ENCODE measurements at places on chromosomes 16 and 17.

DNA sequence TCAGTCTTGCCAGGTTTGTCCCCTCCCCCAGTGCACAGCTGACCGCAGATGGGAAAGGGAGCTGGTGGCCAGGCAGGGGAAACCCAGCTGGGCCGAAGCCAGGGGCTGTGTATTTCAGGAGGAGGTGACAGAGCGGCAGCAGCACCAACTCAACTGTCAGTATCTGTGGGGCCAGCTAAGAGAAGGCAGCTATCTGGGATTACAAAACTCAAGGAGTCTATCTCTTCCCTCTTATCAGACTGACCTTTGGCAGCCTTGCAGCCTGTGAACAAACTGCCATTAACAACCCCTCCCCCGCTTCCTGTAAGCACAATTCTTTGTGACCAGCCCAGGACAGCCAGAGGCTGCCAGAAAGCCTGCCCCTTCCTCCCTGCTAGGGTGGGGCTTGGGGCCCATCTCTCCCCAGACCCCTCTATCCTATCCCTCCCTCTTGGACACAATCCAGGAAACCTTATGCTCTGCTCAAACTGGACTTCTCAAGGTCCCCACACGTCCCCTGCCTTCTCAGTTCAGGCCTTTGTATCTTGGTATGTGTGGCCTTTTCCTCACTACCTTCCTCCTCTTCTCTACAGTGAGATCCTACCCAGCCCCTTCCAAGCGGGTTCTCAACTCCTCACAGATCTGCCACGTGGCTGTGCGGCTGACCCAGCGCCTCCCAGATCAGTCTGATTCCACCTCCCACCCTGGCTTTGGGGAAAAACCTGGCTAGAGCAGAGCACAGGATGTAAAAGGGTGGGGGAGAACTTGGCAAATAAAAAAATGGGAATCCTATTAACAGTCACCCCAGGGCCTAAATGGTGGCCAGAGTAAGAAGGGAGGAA, 10.5 kb downstream of the ST3GAL2 start:
- DNase-seq, result no peak

- no peak for DNase-seq
These were observed 32.6 kb upstream of the SHISA9 start for GRCh38 chr16:12868788-12869187.

DNA sequence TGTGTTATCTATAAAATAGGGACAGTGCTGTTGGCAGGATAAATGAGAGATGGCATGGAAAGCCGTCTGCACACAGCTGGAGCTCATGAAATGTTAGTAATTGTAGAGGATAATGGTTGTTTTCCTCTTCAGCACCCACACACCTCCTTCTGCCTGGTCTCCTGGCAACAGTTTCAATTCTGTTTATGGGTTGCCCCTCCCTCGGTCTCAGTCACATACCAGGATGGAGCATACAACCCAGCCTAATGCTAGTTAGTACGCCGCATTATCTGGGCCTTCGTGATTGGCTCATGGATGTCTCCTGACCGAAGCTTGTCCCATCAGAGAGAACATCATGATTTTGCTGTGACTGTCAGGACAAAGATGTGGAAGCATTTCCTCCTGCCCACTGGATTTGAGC, 126.2 kb upstream of the WSCD1 start:
- no peak for DNase-seq

- DNase-seq, result no peak
These were observed 200.3 kb downstream of the CYLD start for GRCh38 chr16:50942143-50942542.

DNA sequence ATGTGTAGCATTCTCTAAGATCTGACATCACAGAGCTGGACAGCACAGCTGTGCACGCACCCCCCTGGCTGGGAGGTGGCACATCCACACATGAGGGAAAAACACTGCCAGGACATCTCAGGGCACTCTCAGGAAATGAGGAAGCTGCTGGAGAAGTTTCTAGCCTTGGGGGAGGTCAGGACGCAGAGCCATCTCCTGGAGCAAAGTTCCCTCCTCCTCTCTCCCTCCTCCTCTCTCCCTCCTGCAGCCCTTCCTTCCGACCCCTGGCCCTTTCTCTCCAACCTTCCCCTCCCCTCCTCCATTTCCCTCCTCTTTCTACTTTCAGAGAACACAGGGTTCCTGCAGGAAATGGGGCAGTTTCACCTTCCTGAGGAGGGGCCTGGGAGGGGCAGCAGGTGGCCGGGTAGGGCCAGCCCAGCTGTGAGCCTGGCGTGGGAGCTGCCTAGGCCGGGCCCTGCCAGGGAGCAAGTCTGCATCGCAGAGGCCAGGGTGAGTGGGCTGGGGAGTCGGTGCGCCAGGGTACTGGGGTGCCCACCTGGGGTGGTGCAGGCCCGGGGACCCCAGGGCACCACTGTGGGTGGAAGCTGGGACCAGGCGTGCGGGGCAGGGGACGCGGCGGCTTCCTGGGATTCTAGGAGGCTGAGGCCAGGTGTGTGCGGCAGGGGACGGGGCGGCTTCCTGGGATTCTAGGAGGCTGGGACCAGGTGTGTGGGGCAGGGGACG, at the start of gene DPEP1:
TSS of gene DPEP1 (plus strand) at position 412 of the 723 bp plus-strand sequence. CDS start 16,769 bp downstream, outside the sequence.
- no peak for DNase-seq

- no peak for DNase-seq
These were observed 16.4 kb upstream of the SLC16A11 start for GRCh38 chr17:7060165-7060891.

- DNase-seq, result peak; percentile 14
These were observed 58.5 kb downstream of the HS3ST3B1 start for GRCh38 chr17:14359163-14360020.

DNA sequence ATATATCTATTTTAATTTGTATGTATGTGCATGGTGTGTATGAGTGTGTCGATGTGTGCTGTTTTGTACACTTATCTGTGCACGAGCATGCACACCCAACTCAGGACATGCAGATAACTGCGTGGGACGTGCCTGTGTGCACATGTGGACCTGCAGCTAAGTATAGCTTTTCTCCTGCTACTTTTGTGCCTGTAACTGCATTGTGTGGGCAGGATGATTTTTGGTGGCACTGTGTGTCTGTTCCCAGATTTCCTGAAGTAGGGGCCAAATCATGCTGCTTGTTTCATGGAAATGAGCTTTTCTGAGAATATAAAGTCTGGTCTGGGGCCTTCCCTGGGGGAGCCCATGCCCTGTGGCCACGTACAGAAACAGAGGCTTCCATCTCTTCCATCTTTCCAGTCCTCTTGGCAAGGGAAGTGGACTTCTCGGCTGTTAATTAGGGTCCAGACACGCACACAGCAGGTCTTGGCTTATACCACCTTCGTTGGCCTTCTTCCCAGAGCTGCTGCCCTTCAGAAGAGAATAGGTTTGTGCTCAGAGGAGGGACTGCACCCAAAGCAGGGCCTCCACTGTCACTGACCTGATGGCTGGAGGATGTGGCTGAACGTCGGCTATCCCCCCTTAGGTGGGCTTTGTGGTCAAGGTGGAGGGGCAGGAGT, 30.2 kb downstream of the SPNS3 start:
- no peak for DNase-seq

DNA sequence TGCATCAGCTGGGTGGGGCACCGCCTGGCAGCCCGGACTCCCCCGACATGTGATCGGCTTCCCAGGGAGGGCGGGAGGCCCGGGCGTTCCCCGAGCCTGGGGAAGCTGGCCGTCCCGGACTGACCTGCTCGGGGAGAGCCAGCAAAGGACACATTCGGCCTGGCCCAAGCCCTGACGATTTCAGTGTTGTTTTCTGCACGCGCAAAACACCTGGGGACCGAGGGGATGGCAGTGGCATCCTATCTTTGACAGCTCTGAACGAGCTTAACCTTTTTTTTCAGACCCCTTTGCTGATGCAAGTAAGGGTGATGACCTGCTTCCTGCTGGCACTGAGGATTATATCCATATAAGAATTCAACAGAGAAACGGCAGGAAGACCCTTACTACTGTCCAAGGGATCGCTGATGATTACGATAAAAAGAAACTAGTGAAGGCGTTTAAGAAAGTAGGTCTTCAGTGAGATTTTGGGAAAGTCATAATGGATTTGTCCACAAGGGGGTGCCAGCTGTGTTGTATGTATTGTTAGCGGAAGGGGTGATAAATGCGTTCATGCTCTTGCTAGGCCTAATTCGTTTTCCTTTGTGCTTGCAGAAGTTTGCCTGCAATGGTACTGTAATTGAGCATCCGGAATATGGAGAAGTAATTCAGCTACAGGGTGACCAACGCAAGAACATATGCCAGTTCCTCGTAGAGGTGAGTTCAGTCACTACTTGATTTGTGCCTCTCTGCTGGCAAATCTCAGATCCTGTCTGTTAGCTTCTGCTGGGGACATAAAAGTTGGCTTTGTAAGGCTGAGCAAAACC, 1.0 kb downstream of the EIF1 start:
- no peak for DNase-seq

GRCh38 chr17:40373324-40373723, 8.8 kb upstream of the GJD3 start:
- DNase-seq, result no peak

DNA sequence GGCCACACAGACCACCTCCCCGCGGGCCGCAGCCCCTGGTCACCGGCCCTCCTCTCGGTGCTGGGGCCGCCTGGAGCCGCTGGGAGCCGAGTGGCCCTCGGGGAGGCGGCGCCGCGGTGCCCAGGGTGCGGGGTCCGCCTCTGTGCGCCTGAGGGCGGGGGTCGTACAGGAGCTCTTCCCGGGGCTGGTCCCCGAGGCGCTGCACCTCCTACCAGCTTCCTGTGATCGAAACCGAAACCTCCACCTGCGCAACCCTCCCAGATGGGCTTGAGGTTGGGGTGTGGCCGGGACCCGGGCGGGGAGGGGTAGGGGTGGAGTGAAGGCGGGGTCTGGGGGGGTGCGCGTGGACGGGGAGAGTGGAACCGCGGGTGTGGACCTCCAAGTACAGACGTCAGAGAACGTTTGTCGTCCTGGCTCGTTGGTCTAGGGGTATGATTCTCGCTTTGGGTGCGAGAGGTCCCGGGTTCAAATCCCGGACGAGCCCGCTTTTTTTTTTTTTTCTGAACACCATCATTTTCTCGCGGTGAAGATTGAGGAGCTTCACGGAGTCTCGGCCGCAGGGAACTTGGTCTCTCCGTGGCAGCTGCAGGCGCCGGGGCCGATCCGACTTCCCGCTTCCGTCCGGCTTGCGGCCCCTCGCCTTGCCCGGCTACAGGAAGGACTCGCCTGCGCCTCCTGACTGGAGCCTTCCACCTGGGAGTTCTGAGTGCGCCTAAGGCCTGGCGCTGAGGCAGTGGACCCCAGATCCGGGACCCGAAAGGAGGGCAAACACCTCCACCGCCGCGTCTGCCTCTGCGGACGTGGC, 23.9 kb downstream of the ZNF213 start:
- DNase-seq, result peak; percentile 89

- DNase-seq, result no peak
These were observed 47.5 kb downstream of the OR1D5 start for GRCh38 chr17:3015890-3016289.

DNA sequence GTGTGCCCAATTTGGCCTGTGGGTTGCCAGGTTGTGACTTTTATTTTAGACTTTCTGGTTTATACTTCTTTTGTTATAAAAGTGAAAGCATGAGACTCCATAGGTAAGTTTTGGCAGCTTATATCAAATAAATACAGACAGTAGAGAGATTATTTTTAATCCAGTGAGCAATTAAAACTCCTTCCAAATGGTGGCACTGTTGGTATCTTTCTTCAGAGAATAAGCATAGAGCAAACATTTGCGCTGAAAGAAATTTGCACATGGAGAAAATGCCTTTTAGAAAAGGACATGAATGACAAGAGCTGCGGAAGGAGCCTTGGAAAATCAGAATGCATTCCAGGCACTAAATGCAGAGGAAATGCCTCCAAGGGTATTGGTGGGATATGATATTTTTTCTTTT, 46.1 kb upstream of the DNAJA2 start:
- DNase-seq, result no peak

DNA sequence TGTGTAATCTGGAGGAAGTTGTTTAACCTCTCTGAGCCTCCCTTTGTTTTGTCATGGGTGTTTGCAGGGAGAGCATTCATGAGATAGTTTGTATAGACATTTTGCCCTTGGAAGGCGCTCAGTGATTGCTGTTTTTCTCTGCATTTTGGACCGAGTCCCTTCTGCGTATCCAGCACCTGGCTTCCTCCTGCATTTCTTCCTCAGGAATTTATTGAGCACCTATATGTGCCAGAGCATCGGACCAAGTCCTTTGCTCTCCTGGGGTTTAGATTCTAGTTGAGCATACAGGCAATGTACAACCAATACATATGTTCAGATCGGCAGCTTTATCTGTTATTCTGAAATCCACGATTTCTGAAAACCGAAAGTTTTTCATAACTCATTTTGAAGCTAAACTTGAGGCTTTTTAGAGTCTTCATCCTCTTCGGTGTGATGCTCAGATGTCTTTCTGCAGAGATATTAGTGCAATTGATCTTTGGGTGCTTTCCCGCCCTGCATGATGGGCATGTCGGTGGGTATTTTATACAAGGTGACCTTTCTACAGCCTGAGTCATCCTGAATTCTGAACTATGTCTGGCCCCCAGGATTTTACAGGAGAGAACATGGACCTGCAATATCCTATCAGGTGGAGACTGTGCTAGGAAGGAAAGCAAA, 4.1 kb downstream of the IL4R start:
- DNase-seq, result no peak

DNA sequence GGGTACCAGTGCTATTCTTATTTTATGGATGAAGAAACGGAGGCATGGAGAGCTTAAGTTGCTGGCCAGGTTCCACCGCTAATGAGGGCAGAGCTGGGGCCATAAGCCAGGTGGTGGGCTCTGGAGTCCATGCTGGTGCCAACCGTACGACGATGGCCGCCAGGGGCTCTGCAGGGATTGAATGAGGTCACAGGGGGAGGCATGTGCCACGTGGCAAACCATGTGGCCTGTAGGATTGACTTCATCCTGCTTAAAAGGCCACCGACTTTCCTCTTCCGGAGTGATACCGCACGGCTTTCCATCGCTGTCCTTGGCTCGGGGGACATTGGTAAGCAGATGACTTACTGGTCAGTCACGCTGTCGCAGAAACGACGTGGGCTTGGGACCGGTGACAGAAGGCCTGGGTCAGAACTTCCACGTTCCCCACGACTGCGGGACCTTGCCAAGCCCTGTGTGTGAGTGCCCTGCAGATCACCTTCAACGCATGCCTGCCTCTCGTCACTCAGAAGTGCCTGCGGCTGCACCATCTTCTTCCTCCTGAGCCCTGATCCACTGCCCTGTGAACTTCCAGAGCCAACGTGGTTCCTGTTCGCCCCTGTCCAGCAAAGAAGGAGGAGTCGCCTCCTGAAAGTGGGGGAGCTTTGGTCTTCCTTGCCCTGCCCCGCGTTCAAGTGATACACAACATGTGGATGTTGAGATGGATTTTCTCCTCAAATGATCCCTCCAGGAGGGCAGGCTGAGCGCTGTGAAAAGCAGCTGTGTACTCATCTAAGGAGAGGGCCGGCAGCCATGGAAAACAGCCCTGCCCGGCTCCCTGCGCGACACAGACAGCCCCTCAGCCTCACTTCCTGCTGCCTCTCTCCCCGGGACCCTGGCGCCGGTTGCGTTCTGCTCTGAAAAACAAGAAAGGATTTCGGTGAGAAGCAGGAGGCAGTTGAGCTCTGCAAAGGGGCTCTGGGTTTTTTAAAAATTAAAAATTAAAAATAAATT, 176.7 kb downstream of the C16orf95 start:
- DNase-seq, result no peak

DNA sequence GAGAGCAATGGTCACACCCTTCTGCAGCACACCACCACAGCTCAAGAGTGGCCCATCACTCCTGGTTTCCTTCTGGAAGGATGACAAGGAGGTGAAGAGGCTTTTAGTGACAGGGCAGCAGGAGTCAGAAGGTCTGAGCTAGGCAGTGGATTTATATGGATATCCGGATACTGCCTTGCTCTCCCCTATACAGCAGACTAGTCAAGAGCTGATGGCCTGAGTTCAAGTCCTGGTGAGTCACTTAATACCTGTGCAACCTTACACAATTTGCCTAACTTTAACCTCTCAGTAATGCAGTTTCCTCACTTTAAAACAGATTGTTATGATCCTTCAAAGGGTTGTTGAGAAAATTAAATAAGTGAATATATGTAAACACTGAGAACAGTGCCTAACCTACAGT, 22.9 kb downstream of the MYO18A start:
- no peak for DNase-seq

Data from stimulated activated CD8-positive, alpha-beta memory T cell treated with anti-CD3 and anti-CD28 coated beads, Interleukin-4, amount 100 ng/mL, for 1 hour (primary cell).